ENCODE measurements at places on chromosomes 3 and 15.

- DNase-seq, result no peak
Observed at GRCh38 chr3:195698325-195698646, 22.5 kb upstream of the MUC20 start.

- no peak for DNase-seq
Observed at GRCh38 chr15:25534293-25534692, 95.5 kb upstream of the UBE3A start.

GRCh38 chr3:81472600-81473362 is 288.7 kb downstream of the GBE1 start:
- DNase-seq, result no peak

DNA sequence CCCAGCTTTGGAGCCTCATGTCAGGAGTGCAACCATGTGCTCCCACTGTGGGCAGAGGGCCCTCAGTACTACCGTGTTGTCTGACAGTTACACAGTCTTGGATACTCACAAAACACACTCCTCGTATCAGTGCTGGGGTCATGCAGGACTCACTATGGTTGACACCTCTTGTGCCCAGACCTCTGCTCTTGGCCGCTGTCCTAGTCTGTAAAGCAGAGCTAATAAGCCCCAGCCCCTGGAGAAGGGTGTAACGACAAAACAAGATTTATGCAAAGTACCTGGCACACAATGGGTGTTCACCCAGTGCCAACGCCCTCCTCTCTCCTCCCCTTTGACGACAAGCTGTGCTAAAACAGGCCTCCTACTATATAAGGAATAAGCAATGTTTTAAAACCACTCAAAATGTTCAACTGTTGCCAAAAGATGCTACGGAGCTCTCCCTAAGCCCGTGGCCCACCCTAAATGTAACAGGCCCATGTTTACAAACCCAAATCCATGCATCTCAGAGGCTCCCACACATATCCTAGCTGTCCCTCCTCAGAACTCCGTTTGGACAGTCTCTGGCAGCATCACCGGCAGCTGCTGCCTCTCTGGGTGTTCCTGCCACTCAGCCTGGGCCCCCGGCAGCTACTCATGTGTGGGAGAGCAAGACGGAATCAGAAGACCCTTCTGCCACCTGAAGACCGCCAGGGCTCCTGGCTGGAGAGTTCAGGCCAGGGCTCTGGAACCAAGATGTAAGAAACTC is 65.8 kb downstream of the MRPL46 start:
- DNase-seq, result no peak

DNA sequence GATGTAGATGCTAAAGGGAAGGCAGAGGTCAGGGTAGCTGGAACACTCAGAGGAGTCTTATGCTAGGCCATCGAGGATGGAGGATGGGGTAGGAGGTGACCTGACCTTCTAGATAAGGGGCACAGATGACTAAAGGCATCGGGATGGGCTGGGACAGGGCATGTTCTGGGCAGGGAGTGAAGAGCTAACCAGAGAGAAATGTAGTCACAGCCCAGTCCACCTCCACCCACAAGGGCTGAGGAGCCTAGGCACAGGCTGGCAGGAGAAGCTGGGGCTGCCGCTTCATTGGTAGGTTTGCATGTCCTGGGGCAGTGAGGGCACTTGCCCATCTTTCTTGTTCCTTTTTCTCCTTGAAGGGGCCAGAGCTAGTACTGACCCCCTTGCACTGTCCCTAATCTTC is 12.6 kb downstream of the CLK3 start:
- no peak for DNase-seq

DNA sequence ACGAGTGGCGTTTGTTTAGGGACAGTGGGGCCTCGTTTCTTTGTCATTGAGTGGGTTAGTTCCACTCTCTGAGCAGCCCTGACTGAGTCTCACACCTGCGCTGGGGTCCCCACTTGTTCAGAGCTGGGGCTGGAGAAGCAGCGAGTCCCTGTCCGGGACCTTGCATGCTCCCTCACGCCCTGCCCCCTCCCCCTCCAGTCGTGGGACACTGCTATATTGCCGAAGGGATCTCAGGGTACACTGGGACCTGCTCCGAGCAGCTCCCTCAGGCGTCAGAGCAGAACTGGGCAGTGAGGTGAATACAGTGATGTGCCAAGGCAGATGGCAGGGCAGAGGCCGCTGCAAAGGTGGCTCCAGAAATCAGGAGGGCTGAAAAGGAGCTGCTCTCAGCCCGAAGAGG is 59.9 kb upstream of the KLF13 start:
- no peak for DNase-seq

GRCh38 chr3:106590216-106590615 is 721.4 kb upstream of the CBLB start:
- no peak for DNase-seq

- peak; percentile 97 for DNase-seq
Observed at GRCh38 chr3:14947886-14948608, 664 bp downstream of the NR2C2 start.

- DNase-seq, result peak; percentile 14
Observed at GRCh38 chr3:59107856-59108815, 58.3 kb upstream of the CFAP20DC start.

GRCh38 chr15:84104853-84105252 is 130.7 kb upstream of the GOLGA6L4 start:
- DNase-seq, result no peak

DNA sequence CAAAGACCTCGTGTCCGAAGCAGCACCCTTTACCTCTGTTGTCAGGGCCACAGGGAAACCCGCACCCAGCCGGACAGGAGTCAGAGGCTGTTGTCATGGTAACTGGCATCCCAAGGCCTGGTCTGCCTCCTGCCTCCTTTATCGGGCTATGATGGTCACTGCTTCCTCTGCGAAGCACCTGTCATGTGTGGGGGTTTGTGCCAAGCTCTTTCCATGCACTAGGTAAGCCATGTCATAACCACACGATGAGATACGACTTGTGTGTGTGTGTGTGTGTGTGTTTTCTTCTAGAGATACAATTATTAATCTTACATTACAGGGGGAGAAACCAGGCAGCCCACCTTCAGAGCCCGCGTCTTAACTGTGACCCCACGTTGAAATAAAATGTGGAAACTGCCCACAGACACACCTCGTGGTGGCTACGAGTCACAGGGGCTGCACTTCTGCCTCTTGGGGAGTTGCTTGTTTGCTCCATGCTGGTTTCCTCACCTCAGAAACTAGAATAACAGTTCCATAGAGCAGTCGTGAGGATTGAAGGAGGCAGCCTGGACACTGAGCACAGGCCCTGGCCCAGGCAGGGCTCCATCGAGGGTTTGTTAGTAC is 18.0 kb downstream of the ZDHHC19 start:
- peak; percentile 56 for DNase-seq

GRCh38 chr3:180184816-180185215 is 148.1 kb upstream of the PEX5L start:
- no peak for DNase-seq

DNA sequence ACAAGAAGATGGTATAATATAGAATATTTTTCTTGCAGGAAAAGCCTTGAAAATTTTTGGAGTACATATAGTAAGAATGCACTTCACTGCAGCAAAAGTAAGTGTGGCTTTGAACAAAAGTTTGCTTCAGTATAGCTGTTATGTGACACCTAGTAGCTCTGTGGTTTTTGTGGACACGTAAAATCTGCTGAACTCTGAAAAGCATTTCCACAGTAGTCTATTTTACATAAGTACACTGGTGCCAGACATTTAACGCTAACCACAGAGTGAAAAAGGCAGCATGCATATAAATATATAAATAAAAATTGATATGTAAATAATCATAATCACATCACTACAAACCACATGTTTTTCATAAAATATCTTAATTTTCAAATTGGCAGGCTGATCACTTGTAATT is 39.8 kb downstream of the CGGBP1 start:
- DNase-seq, result no peak

GRCh38 chr15:25675396-25675795 is 187.7 kb downstream of the ATP10A start:
- DNase-seq, result no peak

GRCh38 chr3:184604615-184605290 is 43.2 kb downstream of the EPHB3 start:
- DNase-seq, result peak; percentile 67

- DNase-seq, result peak; percentile 66
Observed at GRCh38 chr3:10594915-10595314, 89.5 kb upstream of the ATP2B2 start.

- DNase-seq, result peak; percentile 70
Observed at GRCh38 chr3:186108106-186108940, 566 bp downstream of the ETV5 start.

DNA sequence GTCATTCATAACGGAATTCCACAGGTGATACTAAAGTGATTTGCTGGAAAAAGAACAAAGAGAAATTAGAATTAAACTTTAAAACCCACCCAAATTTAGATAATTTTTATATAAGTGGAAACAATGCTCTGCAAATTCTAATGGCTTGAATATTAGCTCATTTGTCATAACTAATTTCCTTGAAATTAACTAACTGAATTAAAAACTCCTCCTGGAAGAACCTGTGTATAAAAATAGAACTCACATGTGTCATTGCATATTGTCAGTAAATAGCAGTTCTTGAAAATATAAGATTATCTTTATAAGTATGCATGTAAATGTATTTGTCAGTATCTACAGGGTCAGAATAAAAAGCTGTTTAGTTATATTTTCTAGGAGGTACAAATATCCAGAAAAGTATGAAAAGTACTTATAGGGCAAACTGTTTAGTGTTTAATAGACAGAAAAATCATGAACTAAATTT is 16.3 kb downstream of the ZIC1 start:
- DNase-seq, result no peak

DNA sequence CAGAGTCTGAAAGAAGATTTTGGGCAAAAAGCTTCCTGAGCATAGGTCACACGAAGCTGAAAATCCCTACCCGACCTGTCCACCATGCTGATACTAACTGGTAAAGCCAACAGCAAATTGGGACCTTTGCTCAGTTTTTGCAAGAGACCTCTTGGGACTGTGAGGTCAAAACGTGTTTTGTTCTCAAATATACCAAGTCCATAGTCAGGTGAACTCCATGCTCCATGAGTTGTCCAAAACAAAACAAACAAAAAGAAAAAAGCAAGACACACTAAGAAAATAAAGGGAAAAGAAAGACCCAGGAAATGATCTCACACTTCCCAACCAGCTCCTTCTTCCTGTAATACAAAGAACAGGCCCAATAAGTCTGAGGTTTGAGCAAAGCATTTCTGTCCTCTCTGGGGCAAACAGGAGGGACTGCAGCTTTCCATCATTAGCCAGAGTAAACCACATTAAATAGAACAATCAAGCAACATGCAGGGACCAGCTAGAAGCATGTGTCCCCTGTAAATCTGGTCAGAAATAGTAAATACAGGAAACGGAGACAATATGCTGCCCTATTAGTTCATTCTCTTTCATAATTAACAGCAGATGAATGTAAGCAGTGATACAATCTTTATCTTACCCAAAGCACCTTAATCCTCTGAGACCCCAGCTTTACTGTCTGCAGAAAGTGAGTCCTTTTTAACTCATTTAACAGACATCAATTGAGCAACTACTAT is 125.0 kb upstream of the LIPC start:
- DNase-seq, result no peak

- no peak for DNase-seq
Observed at GRCh38 chr3:61562721-61563312, 1.4 kb downstream of the PTPRG start.

- DNase-seq, result peak; percentile 83
Observed at GRCh38 chr15:66578286-66578875, 12.6 kb upstream of the LCTL start.

GRCh38 chr15:92840149-92840548 is 60.0 kb upstream of the CHD2 start:
- no peak for DNase-seq

DNA sequence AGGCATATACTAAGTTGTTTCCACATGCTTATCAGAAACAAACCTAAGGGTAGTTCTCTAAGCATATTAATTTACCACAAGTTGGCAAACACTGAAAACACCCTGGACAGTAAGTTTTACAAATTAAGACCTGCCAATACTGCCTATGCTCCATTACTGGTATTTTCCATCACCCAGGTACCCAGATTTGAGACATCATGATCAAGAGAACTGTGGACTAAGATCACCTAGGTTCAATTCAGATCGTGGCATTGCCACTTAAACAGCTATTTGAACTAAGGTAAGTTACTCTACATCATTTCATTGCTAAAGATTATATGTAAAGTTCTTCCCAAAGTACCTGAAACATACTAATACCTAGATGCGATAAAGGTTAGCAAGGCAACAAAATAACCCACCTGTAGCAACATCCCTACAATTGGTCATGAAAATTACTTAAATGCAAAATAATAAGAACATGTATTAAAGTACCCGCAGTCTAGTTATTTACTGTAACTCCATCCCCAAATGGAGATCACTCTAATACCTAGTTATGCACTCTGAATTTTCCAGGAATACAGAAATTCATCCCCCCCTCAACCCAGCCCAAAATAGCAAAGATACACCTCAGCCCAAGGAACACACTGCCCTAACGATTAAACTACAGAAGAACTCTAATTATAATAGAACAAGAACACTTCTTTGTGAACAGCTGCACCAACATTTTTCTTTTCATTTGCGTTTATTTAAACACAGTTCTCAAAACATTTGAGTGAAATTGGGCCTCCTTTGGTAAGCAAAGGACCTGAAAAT is 21.6 kb downstream of the TRA2B start:
- DNase-seq, result no peak

DNA sequence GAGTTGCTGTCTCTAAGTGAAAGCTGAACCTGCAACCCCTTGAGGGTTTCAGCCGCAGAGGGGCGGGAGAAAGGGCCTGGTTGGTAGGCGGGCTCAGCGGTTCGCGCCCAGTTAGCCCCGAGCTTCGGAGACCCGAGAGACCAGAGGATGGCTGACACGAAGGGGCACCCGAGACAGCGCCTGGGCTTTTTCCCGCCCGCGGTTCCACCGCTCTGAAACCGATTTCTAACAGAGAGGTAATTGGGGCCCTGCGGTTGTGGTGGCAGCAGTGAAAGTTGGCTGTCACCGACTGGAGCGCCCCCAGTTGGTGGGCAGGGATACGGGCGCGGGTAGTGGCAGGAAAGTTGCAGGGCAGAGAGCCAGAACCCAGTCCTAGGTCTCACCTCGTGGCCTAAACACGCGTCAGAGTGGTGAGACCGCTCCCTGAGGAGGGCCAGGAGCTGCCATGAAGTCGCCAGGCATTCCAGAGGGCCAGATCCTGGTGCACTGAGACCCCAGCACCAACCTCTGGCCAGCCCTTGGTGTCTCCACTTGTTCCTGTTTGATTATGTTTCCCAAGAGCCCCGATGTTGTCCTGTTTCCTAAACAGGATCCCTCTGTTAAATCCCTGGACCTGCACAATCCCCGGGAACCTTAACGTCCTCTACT is 625 bp upstream of the ELL3 start:
- peak; percentile 82 for DNase-seq
